CD4-positive, alpha-beta T cell treated with Interferon alpha-2 for 1 hour (primary cell): ENCODE measurements at places on chromosomes 7 and 10.

DNA sequence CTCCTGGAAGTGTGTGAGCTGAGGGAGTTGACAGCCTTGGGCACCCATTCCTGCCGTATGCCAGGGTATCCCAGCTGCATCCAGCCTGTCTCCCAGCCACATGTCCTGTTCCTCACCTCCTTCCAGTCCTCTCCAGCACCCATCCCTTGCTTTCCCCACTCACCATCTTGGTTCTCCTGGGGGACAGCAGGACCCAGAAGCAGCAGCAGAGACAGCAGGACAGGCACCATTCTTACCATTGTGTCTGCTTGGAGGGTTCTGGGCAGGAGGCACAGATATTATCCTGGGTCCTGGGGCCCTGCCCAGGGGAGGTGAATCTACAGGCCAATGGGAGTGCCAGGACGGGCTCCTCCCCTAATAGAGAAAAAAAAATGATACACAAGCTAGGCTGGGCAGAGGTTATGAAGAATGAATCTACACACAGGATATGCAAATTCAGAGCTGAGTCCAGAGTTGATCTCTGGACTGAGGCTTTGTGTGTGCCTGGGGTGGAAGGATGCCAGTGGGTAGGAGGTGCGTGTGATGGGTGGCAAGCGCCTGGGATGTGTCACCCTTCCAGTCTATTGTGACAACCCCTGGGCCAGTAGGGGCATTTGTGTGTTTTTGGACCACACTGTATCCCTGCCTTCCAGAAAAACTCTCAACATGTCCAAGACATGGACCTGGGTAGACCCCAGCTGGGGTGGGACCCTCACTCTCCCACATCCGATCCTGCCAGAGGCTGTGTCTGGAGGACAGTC, at the start of gene AZGP1:
AZGP1 (minus strand) TSS at position 250 of the 740 bp plus-strand sequence; CDS start at position 239, 11 bp downstream.
- no peak for DNase-seq

- DNase-seq, result no peak
These were observed 40.9 kb downstream of the SMURF1 start for GRCh38 chr7:99102809-99103690.

DNA sequence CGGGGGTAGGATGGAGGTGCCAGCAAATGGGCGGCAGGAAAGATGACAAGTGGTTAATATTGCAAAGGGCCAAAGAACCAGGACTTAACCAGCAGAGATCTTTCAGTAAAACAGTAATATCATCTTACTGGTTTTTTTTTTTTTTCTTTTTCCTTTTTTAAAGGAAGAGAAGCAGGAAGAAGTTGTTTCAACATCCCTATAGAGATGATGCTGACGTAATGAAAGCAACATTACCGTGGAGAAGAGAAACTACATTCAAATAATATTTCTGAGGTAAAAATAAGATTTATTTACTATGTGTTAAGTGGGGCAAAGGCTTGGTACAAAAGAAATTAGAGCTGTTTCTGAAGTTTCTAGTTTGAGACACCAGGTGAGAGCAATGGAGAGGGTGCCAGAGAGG, 11.0 kb downstream of the MINDY3 start:
- DNase-seq, result no peak

- no peak for DNase-seq
These were observed 520.0 kb downstream of the PARD3 start for GRCh38 chr10:34295142-34295548.

DNA sequence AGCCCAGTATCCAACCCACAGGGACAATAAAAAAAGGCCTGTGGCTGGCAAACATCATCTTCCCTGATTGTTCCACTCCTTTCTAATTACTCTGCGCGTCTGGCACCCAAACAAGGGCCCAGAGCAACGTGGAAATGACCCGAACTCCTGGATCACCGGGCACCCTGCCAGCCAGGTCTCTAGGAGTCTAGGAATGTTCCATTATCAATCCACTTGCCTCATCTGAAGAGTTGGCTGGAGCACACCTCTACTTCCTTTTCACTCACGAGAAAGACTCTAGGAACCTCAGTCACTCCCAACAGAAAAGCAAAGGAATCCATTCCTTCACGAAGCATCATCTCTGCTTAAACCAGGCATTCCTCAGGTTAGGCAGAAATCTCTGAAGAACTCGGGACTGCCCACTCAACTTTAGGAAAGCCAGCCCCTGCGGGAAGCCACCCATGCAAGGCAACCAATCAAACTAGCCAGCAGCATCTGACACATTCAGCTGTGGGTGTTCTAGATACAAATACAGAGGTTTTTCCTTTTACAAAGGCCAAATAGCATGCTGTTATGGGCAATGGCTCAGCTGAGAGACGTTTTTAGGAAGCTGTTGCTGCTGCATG, 37.7 kb downstream of the ATXN7L1 start:
- no peak for DNase-seq

DNA sequence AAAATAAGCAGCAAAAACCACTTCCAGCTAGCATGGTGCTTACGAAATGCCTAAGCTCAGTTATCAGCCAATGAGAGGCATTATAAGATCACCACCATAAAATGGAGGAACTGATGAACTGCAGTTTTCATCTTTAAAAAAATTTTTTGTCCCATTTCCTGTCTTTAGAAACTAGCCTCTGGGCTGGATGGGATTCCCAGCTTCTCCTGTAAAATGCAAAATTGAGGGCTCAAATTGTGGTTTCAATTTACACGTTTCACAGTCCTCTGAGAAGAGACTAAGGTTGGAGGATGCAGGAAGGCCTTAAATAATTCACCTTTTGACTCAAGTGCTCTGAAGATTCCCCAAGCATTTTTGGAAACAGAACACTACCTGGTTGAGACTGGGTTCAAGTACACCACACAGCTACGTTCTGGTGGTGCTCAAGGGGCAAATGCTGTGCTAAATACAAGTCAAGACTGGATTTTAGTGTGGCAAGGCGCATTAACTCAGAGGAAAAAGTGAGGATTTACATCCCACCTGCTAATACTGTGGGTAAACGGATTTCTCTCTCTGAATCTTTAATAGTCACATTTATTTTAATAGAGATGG, 951 bp downstream of the ZNF25 start:
- DNase-seq, result no peak

- no peak for DNase-seq
These were observed 194.6 kb upstream of the TBX20 start for GRCh38 chr7:35448486-35448885.

- DNase-seq, result peak; percentile 17
These were observed 125.3 kb upstream of the CCDC6 start for GRCh38 chr10:60031664-60032063.

- no peak for DNase-seq
These were observed 13.1 kb downstream of the BMS1 start for GRCh38 chr10:42795701-42796100.

DNA sequence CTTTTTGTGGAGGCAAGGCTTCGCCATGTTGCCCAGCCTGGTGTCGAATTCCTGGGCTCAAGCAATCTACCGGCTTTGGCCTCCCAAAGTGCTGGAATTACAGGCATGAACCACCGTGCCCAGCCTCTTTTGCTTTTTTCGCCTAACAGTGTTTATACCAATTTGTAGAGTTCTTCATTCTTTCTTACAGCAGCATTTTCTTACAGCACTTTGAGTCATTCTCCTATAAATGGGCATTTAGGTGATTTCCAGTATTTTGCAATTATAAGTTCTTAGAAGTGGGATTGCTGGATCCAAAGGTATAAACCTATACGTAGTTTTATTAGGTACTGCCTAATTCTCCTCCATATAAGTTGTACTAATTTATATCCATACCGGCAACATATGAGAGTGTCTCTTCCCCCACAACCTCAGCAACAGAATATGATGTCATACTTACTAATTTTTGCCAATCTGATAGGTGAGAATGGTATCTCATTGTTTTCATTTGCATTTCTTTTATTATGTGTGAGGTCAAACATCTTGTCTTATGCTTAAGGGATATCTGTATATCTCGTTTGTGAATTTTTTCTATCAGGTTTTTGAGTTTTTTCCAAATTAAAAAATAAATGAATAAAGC, 39.1 kb downstream of the SUFU start:
- no peak for DNase-seq

DNA sequence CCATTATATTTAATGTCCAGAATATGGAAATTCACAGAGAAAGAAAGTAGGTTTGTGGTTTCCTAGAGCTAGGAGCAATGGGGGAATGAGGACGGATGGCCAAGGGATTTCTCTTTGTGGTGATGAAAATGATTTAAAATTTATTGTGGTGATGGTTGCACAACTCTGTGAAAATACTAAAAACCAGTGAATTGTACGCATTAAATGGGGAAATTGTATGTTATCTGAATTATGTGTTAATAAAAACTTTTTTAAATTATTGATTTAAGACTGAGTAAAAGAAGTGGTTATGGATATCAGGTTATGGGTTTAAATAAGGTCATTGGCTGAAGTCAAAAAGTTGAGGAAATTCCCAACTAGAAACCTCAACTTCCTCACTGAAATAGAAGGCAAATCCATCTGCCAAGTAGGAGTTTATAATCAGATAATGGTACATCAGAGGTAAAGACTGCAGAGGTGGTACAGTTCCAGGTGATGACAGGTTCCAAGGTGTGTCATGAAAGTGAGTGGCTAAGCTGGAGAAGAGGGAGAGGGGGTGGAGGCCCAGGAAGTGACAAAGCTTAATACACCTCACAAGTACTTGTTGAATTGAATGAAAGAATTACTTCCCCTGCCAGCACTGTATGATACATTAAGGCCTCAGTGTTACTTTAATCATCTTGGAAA, 68.9 kb upstream of the CCDC71L start:
- no peak for DNase-seq

DNA sequence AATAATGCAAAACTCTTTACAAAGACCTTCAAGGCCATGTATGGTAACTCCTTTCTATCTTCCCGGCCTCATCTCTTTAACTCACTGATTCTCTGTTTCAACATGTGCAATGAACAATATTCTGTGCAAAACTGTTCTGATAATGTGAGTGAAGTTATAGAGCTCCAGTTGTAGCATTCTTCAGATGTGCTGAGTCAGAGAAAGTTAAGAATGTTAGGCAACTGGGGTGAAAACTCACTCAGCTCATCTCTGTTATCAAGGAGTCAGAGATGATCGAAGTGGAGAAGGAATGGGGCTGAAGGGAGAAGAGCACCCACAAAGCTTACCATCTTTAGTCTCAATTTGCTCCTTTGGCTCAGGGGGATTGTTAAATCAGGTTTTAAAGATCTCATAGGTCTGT, 344.7 kb upstream of the NPSR1 start:
- no peak for DNase-seq

GRCh38 chr10:69506834-69507713, 55.8 kb downstream of the TSPAN15 start:
- peak; percentile 49 for DNase-seq

- no peak for DNase-seq
These were observed 31.9 kb downstream of the SH2B2 start for GRCh38 chr7:102318482-102318971.

- no peak for DNase-seq
These were observed 53.1 kb upstream of the CHST15 start for GRCh38 chr10:124146483-124146882.

GRCh38 chr10:31134311-31134952, 102.8 kb upstream of the ZNF438 start:
- DNase-seq, result no peak

DNA sequence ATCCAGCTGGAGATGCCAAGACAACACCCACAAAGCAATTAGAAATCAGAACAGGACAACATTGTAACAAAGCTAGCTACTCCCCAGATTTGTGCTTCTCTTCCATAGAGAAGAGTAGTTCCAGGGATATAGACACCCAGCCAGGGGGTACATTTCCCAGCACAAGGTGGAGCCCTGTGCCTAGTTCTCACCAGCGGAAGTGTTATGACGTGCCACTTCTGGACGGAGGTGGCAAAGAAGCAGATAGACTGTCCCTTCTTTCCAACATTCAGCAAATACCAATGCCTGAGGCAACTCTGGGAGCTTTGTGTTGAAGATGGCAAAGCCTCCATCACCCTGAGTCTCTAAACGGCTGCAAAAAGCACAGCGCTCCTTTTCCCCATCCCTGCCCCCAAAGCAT, 23.4 kb upstream of the GSAP start:
- DNase-seq, result peak; percentile 18

DNA sequence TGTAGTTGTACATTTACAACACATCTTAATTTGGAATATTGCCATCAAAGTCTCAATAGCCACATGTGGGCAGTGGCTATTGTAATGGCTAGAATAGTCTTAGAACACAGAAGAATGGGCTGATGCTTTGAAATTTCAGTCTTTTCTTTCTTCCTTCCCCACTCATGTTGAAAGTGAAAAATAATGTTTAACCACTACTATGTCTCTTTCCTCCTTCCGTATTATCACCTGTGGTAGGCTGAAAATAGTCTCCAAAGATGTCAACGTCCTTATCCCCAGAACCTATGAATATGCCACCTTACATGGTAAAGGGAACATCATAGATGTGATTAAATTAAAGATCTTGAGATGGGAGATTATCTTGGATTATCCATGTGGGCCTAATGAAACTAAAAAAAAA, 154.0 kb downstream of the SUGCT start:
- no peak for DNase-seq

DNA sequence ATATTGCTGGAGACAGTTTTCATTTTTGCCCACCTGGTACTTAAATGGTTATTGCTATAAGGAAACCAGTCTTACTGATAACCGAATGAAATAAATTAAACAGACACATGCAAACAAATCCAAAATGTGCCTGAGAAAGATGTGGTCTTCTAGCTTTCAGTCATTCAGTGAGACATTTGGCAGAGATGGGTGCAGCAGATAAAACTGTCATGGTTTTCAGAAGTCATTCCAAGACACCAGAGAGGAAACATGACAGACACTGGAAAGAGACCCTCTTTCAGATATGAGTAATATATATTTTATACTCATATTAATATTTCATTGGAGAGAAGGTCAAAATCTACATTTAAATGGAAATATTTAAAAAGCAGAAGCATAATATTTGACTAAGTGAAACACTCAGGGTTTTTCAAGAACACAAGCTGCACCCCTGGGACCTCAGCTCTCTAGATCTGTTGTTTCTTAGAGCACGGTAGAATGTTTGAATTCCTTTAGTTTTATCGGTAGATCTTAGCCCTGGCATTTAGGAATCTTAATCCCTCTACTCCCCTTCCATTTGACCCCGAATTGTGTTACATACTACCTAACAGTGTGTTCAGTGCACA, 246.1 kb downstream of the AUTS2 start:
- DNase-seq, result no peak

GRCh38 chr10:132631338-132631735, 93.8 kb downstream of the INPP5A start:
- no peak for DNase-seq

DNA sequence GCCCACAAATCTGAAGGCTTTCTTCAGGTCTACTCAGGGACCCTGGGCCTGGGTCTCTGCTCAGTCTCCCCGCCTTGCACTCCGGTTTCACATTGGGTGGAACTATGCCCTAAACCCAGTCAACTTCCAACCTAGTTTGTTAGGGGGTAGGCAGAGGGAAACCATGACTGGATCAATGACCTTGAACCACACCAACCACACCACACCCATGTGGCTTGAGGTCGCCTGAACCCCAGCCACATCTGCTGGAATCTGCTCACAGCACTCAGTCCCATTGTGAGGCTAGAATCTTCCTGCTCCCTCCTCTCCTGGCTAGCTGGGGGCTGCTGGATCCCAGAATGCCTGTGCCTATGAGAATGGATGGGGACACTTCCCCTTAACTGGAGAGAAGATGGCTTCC, 17.9 kb downstream of the RFC2 start:
- DNase-seq, result no peak

- DNase-seq, result no peak
These were observed 187.1 kb downstream of the NPSR1 start for GRCh38 chr7:34844936-34845665.

- DNase-seq, result no peak
These were observed 349.6 kb downstream of the TFEC start for GRCh38 chr7:115680921-115681320.
